ENCODE measurements at places on chromosomes 2 and 18.

GRCh38 chr18:24413148-24413547 is 13.3 kb upstream of the IMPACT start:
- no peak for DNase-seq

GRCh38 chr18:79801217-79801616 is 3.5 kb downstream of the KCNG2 start:
- no peak for DNase-seq

- DNase-seq, result no peak
These were observed 62.5 kb upstream of the GLI2 start for GRCh38 chr2:120673205-120673550.

DNA sequence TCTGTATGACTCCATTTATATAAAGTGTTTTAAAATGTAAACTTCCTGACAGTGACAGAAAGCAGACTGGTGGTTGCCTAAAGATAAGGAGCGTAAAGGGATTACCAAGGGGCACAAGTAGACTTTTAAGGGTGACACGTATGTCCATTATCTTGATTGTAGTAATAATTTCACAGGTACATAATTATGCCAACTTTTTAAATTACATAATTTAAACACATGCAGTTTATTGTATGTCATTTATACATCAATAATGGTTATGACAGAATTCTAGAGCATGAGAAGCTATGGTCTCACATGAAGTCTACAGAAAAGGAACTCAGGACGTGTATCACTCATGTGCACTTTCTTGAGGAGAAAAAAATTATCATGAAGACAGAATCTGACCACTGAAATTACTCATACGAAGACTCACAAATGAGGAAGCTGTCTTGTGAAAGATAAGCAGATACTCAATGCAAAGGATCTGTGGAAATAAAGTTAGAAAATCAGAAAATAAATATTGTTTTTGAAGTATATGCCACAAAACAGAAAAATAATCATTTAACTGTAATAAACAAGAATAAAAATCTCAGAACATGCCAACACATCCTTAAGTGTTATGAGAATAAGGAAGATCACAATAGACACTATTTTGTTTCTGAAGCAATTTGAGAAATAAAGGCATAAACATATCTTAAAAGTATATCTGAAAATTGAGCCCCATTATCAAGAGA is 84.4 kb downstream of the TMEM131 start:
- DNase-seq, result no peak

DNA sequence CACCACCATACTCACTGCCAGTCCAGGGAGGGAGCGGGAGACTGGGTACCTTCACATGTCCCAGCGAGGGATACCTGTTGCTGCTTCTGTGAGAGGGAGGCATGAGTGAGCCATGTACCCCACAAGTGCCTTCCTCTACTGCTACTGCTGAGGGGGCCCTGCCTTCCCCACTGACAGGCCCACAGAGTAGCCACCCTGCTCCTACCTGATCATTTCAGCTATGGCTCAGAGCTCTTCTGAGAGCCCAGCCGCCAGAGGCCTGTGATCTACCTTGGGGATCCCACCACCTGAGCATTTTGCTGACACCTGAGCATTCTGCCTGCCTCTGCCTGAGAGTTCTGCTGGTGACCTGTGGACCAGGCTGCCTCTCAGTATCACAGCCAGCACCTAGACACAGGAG is 137.6 kb downstream of the FSIP2 start:
- DNase-seq, result no peak

- DNase-seq, result no peak
These were observed 155.4 kb downstream of the PDE11A start for GRCh38 chr2:177917169-177917568.

- no peak for DNase-seq
These were observed 7.7 kb downstream of the ITSN2 start for GRCh38 chr2:24352664-24353063.

- no peak for DNase-seq
These were observed 33.5 kb downstream of the FBXO15 start for GRCh38 chr18:74114116-74114515.

GRCh38 chr2:8264981-8265380 is 416.9 kb upstream of the ID2 start:
- no peak for DNase-seq

- DNase-seq, result no peak
These were observed 68.6 kb upstream of the SPOPL start for GRCh38 chr2:138432971-138433370.

DNA sequence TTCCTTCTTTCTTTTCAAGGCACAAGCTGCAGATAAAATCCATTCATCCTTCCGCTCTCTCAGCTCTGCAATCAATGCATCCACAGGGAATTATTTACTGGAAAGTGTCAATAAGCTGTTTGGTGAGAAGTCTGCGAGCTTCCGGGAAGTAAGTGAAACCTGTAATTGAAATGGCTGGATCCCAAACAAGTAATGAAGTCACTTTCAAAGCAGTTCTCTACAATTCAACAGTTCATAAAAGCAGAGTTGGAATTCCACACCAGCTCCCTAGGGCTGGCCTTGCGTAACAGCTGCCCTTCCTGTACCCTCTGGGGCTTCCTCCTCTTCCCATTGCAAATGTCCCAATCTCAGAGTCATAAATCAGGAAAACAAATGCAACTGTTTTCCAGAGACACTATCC is 9.6 kb downstream of the SERPINB2 start:
- DNase-seq, result no peak
